ENCODE measurements at places on chromosomes 2 and 18. TPM values are rescaled to one million over a fixed set of nuclear protein-coding genes. Genes with fewer than 3 reads are reported as not detected.
A peak's percentile ranks its signal among the peaks of the same experiment; 100 is the strongest.

SKOR2 gene
- not detected for total RNA-seq

INPP5D gene
- 4.9 TPM for total RNA-seq

- peak overlapping the region; percentile 75 for H3K4me3 ChIP-seq
- no peaks in the 10 kb centered on the region for H3K36me3 ChIP-seq
- peaks cover 50% of the 10 kb centered on the region for H3K4me1 ChIP-seq
- no peak for DNase-seq
- H3K27ac ChIP-seq: peak overlapping the region; percentile 8
Observed at GRCh38 chr18:48136827-48137373, 206.4 kb upstream of the SMAD2 start.

GRCh38 chr2:158667586-158667985 is 127.5 kb upstream of the DAPL1 start:
- no peaks in the 10 kb centered on the region for H3K27me3 ChIP-seq
- H3K4me1 ChIP-seq: peaks cover 74% of the 10 kb centered on the region
- H3K27ac ChIP-seq: peak overlapping the region; percentile 70
- DNase-seq: no peak
- peaks cover 28% of the 10 kb centered on the region for H3K36me3 ChIP-seq

DNA sequence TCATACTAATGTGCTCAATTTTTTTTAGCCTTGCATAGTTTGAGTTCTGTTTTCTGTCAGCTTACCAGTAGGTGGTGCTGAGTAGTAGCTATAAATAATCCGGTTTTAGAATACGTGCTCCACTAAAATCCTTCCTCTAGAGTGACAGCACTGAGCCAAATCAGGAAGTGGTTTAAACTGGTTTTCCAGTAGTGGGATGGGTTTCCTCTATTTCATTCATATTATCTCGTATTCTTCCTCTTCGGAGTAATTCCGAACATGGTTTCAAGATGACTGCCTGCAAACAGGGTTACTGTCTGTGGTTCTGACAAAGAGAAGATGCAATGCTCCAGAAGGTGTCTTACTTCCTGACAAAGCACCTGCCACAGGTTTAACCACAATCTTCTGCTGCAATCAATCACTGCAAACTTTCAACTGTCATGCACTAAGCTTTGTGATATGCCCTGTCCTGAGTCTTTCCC is 496.9 kb upstream of the VRK2 start:
- no peak overlapping the region for H3K27ac ChIP-seq
- no peaks in the 10 kb centered on the region for H3K27me3 ChIP-seq
- no peaks in the 10 kb centered on the region for H3K4me1 ChIP-seq
- DNase-seq: no peak
- no peak overlapping the region for H3K4me3 ChIP-seq

DNA sequence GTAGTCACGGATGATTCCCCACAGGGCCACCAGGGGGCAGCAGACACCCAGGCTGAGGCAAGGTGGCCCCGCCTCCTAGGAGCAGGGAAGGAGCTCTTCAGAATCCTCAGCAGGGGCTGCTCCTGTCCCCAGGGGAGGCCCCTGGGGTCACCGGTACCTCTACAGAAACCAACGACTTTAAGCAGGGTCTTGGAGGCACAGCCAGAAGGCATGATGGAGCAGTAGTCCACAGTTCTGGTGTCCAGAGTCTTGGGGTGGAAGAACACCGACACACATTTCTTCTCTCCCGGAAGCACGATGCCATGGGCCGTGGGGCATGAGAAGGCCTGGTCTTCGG is 11.5 kb downstream of the CFAP65 start:
- peaks cover 88% of the 10 kb centered on the region for H3K27me3 ChIP-seq
- DNase-seq: peak; percentile 70
- no peak overlapping the region for H3K27ac ChIP-seq
- H3K36me3 ChIP-seq: no peaks in the 10 kb centered on the region

- H3K27me3 ChIP-seq: no peaks in the 10 kb centered on the region
- H3K4me1 ChIP-seq: peaks cover 55% of the 10 kb centered on the region
- H3K4me3 ChIP-seq: no peak overlapping the region
- DNase-seq: no peak
- peak overlapping the region; percentile 70 for H3K27ac ChIP-seq
Observed at GRCh38 chr2:47015206-47015605, 99.6 kb upstream of the MCFD2 start.

GRCh38 chr2:132489150-132489549 is 72.5 kb downstream of the GPR39 start:
- peak; percentile 16 for DNase-seq
- no peak overlapping the region for H3K27ac ChIP-seq
- H3K27me3 ChIP-seq: peaks cover 17% of the 10 kb centered on the region
- H3K4me1 ChIP-seq: no peaks in the 10 kb centered on the region
- H3K4me3 ChIP-seq: no peak overlapping the region

DNA sequence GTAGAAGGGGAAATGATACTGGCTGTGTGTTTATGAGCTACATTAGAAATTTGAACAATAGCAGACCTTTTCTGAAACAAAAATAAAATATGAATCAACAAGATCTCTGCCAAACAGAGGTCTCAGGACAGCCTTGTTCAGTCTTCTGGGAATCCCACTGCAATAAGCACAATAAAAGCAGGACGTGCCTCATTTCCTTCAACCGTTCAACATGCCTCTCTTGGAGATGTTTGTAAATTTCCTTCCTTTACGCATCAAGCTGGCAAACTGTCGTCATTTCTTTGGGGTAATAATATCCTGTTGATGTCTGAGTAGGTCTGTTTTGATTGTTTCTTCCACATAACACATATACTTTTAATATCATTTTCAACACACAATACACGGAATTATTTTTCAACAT is 77.2 kb downstream of the TCF4 start:
- peak overlapping the region; percentile 48 for H3K4me3 ChIP-seq
- peak overlapping the region; percentile 89 for H3K27ac ChIP-seq
- H3K4me1 ChIP-seq: peaks cover 75% of the 10 kb centered on the region
- no peaks in the 10 kb centered on the region for H3K36me3 ChIP-seq

MFF gene
- 88.0 TPM for total RNA-seq

MROH2A gene
- not detected for total RNA-seq

GRCh38 chr18:12606592-12607315 is 51.2 kb downstream of the SPIRE1 start:
- no peak overlapping the region for H3K4me3 ChIP-seq
- DNase-seq: no peak
- no peaks in the 10 kb centered on the region for H3K36me3 ChIP-seq
- H3K4me1 ChIP-seq: peaks cover 49% of the 10 kb centered on the region

DNA sequence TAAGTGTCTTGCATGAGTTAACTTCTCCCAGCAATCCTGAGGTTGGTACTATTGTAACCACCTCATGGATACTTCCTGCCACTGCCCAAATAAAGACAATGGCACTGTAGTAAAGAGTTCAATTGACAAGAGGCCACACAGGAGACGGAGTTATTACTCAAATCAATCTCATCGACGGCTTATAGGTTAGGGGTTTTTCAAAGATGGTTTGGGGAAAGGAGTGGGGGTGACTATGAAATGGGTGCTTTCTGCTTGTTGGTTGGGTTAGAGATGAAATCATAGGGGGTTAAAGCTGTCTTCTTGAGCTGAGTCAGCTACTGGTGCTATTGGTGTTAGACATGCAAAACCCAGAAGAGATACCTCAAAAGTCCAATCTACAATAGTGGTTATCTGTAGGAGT is 1258.0 kb upstream of the ZEB2 start:
- no peak for DNase-seq
- no peaks in the 10 kb centered on the region for H3K4me1 ChIP-seq
- no peaks in the 10 kb centered on the region for H3K27me3 ChIP-seq
- H3K4me3 ChIP-seq: no peak overlapping the region

DNA sequence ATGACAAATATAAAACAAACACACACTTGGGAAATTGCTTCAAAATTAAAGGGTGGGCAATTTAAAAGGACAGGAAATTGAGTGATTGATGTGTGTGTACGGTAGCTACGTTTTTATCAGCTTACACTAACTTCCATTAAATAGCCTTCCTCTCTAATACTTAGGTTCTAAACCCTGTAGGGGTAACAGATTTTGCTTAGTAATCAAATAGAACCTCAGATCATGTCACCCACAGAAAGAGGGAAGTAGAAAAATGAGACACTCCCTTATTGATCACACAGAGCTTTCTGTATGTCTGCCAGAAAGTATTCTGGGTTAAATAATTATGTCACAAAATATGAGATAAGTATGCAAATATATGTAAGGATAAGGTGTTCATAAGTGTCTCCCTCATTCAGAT is 93.3 kb downstream of the ICA1L start:
- peaks cover 35% of the 10 kb centered on the region for H3K36me3 ChIP-seq
- DNase-seq: no peak
- H3K27me3 ChIP-seq: no peaks in the 10 kb centered on the region
- no peak overlapping the region for H3K27ac ChIP-seq
- no peak overlapping the region for H3K4me3 ChIP-seq
- no peaks in the 10 kb centered on the region for H3K4me1 ChIP-seq

- peaks cover 70% of the 10 kb centered on the region for H3K27me3 ChIP-seq
- no peak overlapping the region for H3K4me3 ChIP-seq
- H3K27ac ChIP-seq: no peak overlapping the region
- H3K36me3 ChIP-seq: no peaks in the 10 kb centered on the region
- DNase-seq: no peak
Observed at GRCh38 chr2:29281086-29281915, 166.1 kb downstream of the CLIP4 start.

RTP5 gene
- total RNA-seq: not detected

LRRC30 gene
- total RNA-seq: not detected

GRCh38 chr2:7324706-7325105 is 407.5 kb downstream of the RNF144A start:
- no peaks in the 10 kb centered on the region for H3K4me1 ChIP-seq
- no peak for DNase-seq
- no peak overlapping the region for H3K27ac ChIP-seq
- no peak overlapping the region for H3K4me3 ChIP-seq
- peaks cover 44% of the 10 kb centered on the region for H3K27me3 ChIP-seq

DNA sequence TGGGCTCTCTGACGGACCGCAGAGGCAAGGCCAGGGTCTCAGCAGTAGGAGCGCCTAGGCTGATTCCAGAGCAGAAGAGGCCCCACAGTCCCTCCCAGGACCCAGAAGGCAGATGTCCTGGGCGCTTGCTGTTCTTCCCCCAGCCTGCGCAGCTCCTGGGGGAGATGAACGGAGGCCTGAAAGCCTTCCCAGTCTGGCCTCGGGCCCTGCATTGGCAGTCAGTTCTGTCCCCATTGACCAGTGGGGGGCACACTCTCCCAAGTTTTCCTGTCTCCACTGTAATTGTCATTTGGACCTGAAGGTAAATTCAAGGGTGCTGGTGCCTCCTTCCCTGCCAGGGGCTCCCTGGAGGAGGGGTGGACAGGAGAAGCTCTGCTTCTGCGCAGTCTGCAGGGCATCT is 345.7 kb downstream of the CYP26B1 start:
- DNase-seq: peak; percentile 69
- H3K36me3 ChIP-seq: no peaks in the 10 kb centered on the region
- no peak overlapping the region for H3K27ac ChIP-seq
- no peak overlapping the region for H3K4me3 ChIP-seq
- H3K27me3 ChIP-seq: peaks cover 8% of the 10 kb centered on the region

GRCh38 chr2:67974559-67975430 is 88.0 kb downstream of the C1D start:
- peak; percentile 25 for DNase-seq
- H3K4me3 ChIP-seq: no peak overlapping the region
- no peaks in the 10 kb centered on the region for H3K4me1 ChIP-seq
- H3K36me3 ChIP-seq: no peaks in the 10 kb centered on the region
- peaks cover 17% of the 10 kb centered on the region for H3K27me3 ChIP-seq
- H3K27ac ChIP-seq: no peak overlapping the region

DNA sequence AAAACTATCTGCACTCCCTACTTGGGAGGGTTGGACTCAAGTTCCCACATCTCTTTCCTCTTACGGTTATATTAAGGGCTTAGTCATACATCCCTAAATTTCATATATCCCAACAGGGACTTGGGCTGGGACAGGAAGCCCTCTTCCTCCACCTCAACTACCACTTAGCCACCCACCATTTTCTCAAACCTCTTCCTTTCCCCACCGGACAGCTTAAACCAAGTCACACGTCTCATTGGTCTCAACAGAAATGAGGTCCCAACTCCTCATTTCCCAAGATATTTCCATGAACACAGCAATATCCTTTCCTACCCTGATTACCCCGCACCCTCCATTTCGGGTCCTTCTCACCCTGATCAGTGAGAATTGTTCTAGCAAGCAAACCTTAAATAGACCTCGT is 736 bp downstream of the ZSCAN30 start:
- peak overlapping the region; percentile 84 for H3K4me3 ChIP-seq
- no peak for DNase-seq
- H3K27ac ChIP-seq: peak overlapping the region; percentile 87
- H3K27me3 ChIP-seq: no peaks in the 10 kb centered on the region

- peaks cover 100% of the 10 kb centered on the region for H3K27me3 ChIP-seq
- no peak overlapping the region for H3K27ac ChIP-seq
- peak overlapping the region; percentile 42 for H3K4me3 ChIP-seq
- no peaks in the 10 kb centered on the region for H3K36me3 ChIP-seq
- H3K4me1 ChIP-seq: peaks cover 26% of the 10 kb centered on the region
Observed at GRCh38 chr2:161426455-161426921, 10.4 kb downstream of the TBR1 start.

GNAL gene
- total RNA-seq: 1.1 TPM

DNA sequence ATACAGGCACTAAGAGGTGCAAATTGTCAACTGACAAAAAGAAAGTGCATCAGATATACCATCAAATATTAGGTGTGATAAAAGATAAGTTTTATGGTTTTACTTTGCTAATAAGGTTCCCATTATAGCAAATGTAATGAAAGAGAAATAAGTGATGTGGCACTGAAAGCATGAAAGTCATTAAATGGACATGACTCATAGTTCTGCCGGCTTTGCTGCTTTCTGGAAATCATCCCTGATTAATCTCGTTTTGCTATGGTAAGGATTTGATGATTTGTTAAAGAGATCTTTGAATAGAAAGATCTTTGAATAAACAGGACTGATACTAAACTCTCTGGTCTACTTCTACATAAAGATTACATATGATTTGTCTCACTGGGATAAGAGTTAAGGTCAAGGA is 72.7 kb downstream of the CLIP4 start:
- peaks cover 15% of the 10 kb centered on the region for H3K36me3 ChIP-seq
- no peak for DNase-seq
- H3K4me3 ChIP-seq: no peak overlapping the region
- no peaks in the 10 kb centered on the region for H3K4me1 ChIP-seq

GRCh38 chr2:239507576-239508258 is 106.9 kb upstream of the HDAC4 start:
- no peaks in the 10 kb centered on the region for H3K36me3 ChIP-seq
- DNase-seq: no peak
- H3K4me3 ChIP-seq: no peak overlapping the region
- no peak overlapping the region for H3K27ac ChIP-seq
- H3K4me1 ChIP-seq: no peaks in the 10 kb centered on the region
- H3K27me3 ChIP-seq: peaks cover 10% of the 10 kb centered on the region
